ENCODE measurements at places on chromosomes 3 and 15. TPM values are rescaled to one million over a fixed set of nuclear protein-coding genes. Genes with fewer than 3 reads are reported as not detected.

The MUC20 gene
- 0.38 TPM for total RNA-seq

The ACTRT3 gene
- 3.1 TPM for total RNA-seq

The IMPDH2 gene
- 161 TPM for total RNA-seq

The SPINK8 gene
- not detected for total RNA-seq

The SHC4 gene
- total RNA-seq: 0.74 TPM

The BUB1B gene
- total RNA-seq: 27.8 TPM

The ALDH1A3 gene
- total RNA-seq: 15.1 TPM

The NR2E3 gene
- 0.19 TPM for total RNA-seq

Measured in A549 treated with Mapracorat at 1 μM for 4 hours (cell line).